SJSA1 (cell line): ENCODE measurements at places on chromosomes 12 and 14. TPM values are rescaled to one million over a fixed set of nuclear protein-coding genes. Genes with fewer than 3 reads are reported as not detected.
A peak's percentile ranks its signal among the peaks of the same experiment; 100 is the strongest.

The KRT86 gene
- 0.37 TPM in 1 of 2 replicates, not detected in the other for total RNA-seq

The MUCL1 gene
- not detected in 2 replicates for total RNA-seq

The PTHLH gene
- 3.8 and 4.4 TPM in 2 replicates for total RNA-seq

GRCh38 chr12:83318386-83319098 is 631.8 kb downstream of the TMTC2 start:
- no peak overlapping the region for H3K4me3 ChIP-seq
- no peaks in the 10 kb centered on the region for H3K27me3 ChIP-seq
- H3K27ac ChIP-seq, result no peak overlapping the region
- no peaks in the 10 kb centered on the region for H3K4me1 ChIP-seq

- peak overlapping the region; percentile 77 for H3K27ac ChIP-seq
- no peak overlapping the region for H3K4me3 ChIP-seq
- peak; percentile 59 for DNase-seq
- no peaks in the 10 kb centered on the region for H3K36me3 ChIP-seq
- no peaks in the 10 kb centered on the region for H3K27me3 ChIP-seq
Measured at GRCh38 chr12:74337951-74338350, 199.7 kb upstream of the ATXN7L3B start.

DNA sequence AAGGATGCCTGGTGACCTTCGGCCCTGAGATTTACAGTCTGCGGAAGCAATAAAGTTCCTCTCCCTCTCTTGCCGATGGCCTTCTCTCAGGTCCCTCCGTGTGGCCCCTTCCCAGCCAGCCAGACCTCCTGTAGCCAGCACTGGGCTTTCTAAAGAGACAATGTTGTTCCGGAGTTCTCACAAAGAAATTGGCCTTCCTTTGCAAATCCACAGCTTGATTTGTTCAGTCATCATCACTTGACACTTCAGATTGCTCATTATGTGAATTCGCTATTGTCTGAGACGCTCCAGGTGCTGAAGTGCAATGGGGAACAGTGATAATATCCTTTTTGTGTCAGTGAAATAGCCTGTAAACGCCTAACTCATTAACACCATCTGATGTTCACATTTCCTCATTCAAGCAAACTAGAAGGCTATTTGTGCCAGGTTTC is 43.7 kb upstream of the GPHB5 start:
- no peaks in the 10 kb centered on the region for H3K27me3 ChIP-seq
- no peak overlapping the region for H3K4me3 ChIP-seq
- H3K36me3 ChIP-seq, result no peaks in the 10 kb centered on the region
- H3K27ac ChIP-seq, result no peak overlapping the region
- H3K4me1 ChIP-seq, result no peaks in the 10 kb centered on the region
- no peak for DNase-seq

GRCh38 chr14:34056046-34056445 is 105.2 kb upstream of the EGLN3 start:
- peaks cover 26% of the 10 kb centered on the region for H3K4me1 ChIP-seq
- H3K27me3 ChIP-seq, result no peaks in the 10 kb centered on the region
- DNase-seq, result no peak
- no peaks in the 10 kb centered on the region for H3K36me3 ChIP-seq
- H3K4me3 ChIP-seq, result no peak overlapping the region

- H3K27me3 ChIP-seq, result no peaks in the 10 kb centered on the region
- peaks cover 33% of the 10 kb centered on the region for H3K36me3 ChIP-seq
- peak; percentile 45 for DNase-seq
- H3K27ac ChIP-seq, result peak overlapping the region; percentile 6
- H3K4me3 ChIP-seq, result no peak overlapping the region
Measured at GRCh38 chr12:67662910-67663538, 14.5 kb downstream of the DYRK2 start.

DNA sequence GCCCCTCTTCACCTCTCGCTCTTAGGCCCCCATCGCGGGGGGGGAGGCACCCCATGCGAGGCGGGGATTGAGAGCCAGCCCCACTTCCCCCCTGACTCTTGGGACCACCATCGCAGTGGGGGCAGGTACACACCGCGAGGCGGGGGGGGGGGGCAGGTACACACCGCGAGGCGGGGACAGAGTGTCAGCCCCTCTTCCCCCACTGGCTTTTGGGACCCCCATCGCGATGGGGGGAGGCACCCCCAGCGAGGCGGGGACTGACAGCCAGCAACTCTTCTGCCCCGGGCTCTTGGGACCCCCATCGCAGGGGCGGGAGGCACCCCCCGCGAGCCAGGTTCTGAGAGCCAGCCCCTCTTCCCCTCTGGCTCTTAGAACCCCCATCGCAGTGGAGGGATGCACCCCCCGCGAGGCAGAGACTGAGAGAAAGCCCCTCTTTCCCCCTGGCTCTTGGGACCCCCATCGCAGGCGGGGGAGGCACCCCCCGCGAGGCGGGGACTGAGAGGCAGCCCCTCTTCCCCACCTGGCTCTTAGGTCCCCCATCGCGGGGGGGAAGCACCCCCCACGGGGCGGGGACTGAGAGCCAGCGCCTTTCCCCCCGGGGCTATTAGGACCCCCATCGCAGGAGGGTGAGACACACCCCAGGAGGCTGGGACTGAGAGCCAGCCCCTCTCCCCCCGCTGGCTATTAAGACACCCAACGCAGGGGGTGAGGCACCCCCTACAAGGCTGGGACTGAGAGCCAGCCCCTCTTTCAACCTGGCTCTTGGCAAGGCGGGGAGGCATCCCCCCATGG is 196.5 kb upstream of the PZP start:
- no peaks in the 10 kb centered on the region for H3K4me1 ChIP-seq
- H3K27ac ChIP-seq, result no peak overlapping the region
- no peaks in the 10 kb centered on the region for H3K27me3 ChIP-seq
- DNase-seq, result no peak
- no peak overlapping the region for H3K4me3 ChIP-seq

DNA sequence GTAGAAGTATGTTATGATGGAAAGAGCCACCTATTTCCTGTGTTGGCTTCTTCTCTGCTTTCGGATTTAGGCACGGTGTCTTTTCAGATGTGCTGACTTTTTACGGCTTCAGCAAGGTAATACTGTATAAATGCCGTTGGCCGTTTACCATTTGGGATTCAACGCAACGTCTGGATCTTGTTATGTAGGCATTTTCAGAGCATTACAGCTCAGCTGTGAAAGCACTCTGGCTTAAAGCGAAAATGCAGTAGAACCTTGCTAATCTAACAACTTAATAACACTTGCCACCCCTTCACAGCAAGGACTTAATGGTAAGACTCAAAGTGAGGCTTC is 229.9 kb downstream of the EFCAB11 start:
- peak overlapping the region; percentile 19 for H3K4me3 ChIP-seq
- peak; percentile 3 for DNase-seq
- no peaks in the 10 kb centered on the region; the same call in 1 of the 2 replicates for H3K27me3 ChIP-seq
- no peaks in the 10 kb centered on the region for H3K36me3 ChIP-seq
